ENCODE measurements at places on chromosomes 16 and 17. TPM values are rescaled to one million over a fixed set of nuclear protein-coding genes. Genes with fewer than 3 reads are reported as not detected.

ITGB4 gene
- total RNA-seq, result 80.0 TPM

FSCN2 gene
- total RNA-seq, result 6.6 TPM

MT1A gene
- not detected for total RNA-seq

CCL8 gene
- 20.6 TPM for total RNA-seq

DNA sequence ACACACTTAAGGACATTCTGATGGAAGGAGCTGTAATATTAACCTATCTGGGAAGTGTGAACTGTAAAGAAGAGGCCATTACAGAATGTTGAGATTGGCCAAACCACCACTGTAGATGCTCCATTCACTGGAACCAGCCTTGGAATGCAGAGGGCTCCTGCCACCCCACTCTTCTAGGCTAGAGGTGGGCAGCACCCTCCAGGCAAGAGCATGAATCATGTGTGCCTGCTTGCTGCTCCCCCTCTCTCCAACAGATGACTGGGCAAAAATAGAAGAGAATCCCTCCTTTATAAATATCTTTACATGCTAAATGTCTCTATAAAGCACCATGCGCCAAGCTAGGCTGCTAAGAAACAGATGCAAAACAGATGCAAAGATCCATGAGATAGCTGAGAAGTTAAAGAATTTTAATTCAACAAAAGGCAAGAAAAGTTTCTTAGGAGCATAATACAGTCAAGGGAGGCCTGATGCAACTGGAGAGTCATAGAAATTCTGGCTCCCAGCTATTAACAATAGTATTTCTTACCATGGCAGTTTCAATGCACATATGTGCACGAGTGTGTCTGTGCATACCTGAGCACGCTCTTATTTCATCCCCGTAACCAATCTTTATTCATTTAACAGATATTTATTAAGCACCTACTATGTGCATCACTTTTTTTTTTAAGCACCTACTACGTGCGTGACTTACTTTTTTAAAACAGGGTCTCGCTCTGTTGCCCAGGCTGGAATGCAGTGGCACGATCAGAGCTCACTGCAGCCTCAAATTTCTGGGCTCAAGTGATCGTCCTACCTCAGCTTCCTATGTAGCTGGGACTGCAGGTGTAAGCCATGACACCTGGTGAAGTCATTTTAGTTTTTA, 53.6 kb downstream of the GRIN2A start:
- no peak for DNase-seq

- no peak for DNase-seq
Observed at GRCh38 chr16:80014241-80014939, 413.9 kb upstream of the MAF start.

DNA sequence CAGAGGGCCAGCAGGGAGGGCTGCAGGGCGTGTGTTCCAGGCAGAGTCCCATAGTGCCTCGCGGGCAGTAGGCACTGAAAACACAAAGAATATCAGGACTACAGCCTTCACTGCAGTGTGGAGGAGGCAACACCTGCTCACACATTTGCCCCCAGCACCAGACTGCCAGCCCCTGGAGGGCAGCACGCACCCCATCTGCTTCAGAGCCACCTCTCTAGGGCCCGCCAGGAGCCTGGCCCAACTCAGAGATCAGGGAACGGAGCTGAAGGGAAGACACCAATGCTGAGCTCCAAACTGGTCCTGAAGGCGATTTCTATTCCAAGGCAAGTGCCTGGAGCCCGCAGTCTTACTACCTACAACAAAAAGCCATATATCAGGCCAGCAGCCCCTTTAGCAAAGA, 130.3 kb downstream of the ZNF423 start:
- no peak for DNase-seq

- DNase-seq, result no peak
Observed at GRCh38 chr17:42845556-42845917, 1.2 kb downstream of the AOC2 start.

GRCh38 chr17:58184986-58185761, 7.4 kb upstream of the EPX start:
- no peak for DNase-seq

- DNase-seq, result no peak
Observed at GRCh38 chr16:54493594-54493993, 207.0 kb upstream of the IRX3 start.

Measured in Peyer's patch (tissue), 4 donors.